ENCODE measurements at places on chromosomes 2 and 18. TPM values are rescaled to one million over a fixed set of nuclear protein-coding genes. Genes with fewer than 3 reads are reported as not detected.

DNA sequence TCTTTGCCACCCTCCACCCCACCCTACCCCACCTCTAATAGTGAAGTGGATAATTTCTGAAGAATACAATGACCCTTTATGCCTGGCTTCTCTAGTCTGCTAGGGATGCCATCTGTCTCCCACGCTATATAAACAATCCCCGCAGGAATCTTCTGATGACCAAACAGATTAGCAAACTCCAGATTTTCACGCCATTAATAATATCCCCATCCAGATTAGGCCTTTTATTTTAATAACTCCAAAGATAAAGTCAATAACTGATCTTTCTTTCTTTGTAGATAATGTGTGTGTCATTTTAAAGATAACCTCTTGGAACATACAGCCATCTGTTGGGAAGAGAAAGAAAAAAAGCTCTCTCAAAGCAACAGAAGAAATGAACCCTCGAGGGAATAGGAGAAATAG, 47.9 kb upstream of the CCDC150 start:
- no peaks in the 10 kb centered on the region for H3K36me3 ChIP-seq
- H3K27ac ChIP-seq: no peak overlapping the region
- H3K4me3 ChIP-seq: no peak overlapping the region
- no peak for DNase-seq
- peaks cover 4% of the 10 kb centered on the region for H3K4me1 ChIP-seq

GRCh38 chr2:39154944-39155343, 34.1 kb upstream of the SOS1 start:
- no peak overlapping the region for H3K27ac ChIP-seq
- H3K27me3 ChIP-seq: no peaks in the 10 kb centered on the region
- DNase-seq: no peak

CRYBA2 gene
- not detected for total RNA-seq

DNA sequence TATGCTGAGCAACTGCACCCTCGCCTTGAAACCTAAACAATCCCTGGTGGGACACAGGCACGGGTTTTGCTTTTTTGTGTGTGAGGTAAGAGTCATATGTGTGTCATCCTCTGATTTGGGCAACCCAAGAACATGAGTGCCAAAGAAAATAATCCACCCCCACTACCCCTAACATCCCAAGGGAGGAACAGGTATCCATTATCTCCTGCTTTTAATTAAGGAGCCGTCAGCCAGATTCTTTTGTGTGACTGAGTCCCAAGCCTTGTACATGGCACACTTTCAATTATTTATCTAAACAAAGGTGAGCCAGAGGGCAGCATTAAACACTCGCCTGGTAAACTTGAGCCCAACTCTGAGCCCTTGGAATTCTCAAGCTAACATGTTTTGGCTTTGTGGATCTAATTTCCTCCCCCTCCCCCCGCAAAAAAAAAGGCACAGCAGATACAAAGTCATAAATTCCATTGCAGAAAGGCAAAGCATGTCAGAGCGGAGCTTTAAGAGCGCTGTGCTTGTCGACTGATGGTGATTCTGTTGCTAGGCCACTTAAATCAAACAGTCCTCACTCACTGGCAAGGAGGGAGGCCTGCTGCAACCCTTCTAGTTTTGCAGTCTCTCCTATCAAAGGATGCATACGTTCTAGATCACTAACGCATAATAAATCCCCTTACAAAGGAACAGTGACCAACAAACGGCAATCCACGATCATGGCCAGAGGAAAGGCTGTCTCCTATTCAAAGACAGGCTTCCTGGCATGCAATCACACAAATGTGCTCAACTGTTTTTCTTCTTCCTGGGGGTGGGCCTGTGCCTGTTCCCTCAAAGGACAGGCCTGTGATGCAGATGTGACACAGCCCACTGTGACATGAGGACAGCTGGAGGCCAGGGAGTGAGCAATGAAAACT, 143.5 kb upstream of the LMAN1 start:
- H3K27ac ChIP-seq: no peak overlapping the region
- no peak overlapping the region for H3K4me3 ChIP-seq
- DNase-seq: no peak
- H3K36me3 ChIP-seq: no peaks in the 10 kb centered on the region

ITM2C gene
- 2.7 TPM for total RNA-seq

DNA sequence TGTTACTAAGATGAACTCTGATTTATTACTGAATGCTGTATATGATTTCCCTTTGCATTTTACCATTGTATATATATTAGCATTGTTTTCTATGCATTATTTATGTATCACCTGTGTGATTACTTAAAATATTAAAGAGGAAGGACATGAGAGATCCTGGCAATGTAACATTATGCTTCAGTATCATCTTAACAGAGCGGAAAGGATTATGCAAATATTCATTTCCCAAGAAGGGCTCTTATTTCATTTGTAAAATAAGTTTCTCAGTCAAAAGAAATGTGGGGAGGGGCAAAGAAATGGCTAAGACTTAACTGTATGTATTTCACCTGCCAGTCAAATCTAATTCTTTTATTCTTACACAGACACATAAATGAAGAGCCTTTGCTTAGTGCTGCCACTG, 654.2 kb upstream of the PKDCC start:
- no peak for DNase-seq
- H3K27ac ChIP-seq: no peak overlapping the region
- peaks cover 11% of the 10 kb centered on the region for H3K27me3 ChIP-seq
- H3K36me3 ChIP-seq: peaks cover 4% of the 10 kb centered on the region
- no peak overlapping the region for H3K4me3 ChIP-seq

Data from natural killer cell treated with Interleukin-12 subunit alpha and Interleukin-12 subunit beta and Interleukin-15 and Interleukin-18, amount 100 ng/mL, for 72 hours (primary cell).